Forelimb muscle (tissue), 1 donor: ENCODE measurements at places on chromosomes 1 and 21.

DNA sequence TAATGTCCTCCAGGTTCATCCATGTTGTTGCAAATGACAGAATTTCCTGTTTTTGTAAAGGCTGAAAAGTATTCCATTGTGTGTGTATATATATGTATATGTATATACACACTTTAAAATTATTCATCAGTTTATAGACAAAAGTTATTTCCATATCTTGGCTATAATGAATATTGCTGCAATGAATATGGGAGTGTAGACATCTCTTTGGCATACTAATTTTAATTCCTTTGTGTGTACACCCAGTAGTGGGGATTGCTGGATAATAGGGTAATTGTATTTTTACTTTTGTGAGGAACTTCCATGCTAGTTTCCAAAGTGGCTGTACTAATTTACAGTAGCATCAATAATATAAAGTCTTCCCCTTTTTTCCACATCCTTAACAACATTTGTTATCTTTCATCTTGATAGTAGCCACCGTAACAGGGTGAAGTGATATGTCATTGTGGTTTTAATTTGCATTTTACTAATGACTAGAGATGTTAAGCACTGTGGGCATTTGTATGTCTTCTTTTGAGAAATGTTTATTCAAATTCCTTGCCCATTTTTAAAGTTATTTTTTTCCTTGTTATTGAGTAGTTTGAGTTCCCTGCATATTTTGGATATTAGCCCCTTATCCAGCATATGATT, 243.0 kb downstream of the PDE4B start:
- no peak for DNase-seq

- no peak for DNase-seq
These were observed 20.6 kb upstream of the LRRN2 start for GRCh38 chr1:204705888-204706837.

GRCh38 chr1:41408691-41409090, 47.5 kb downstream of the FOXO6 start:
- DNase-seq, result no peak

- no peak for DNase-seq
These were observed 235.2 kb downstream of the FGGY start for GRCh38 chr1:59532102-59532501.

GRCh38 chr1:184028854-184029623, 8.5 kb downstream of the COLGALT2 start:
- no peak for DNase-seq

DNA sequence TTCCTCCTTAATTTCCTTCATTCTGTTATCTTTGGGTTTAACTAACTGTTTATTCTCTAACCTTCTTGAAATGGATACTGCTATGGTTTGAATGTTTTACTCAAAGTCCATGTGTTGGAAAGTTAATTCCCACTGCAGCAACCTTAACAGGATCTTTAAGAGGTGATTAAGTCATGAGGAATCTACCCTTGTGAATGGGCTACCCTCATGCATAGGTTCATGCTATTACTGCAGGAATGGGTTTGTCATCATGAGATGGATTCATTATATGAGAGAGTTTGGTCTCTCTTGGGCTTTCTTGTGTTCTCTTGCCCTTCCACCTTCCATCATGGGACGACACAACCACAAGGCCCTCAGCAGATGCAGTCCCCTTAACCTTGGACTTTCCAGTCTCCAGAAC, 516.9 kb downstream of the ADGRL2 start:
- DNase-seq, result no peak

DNA sequence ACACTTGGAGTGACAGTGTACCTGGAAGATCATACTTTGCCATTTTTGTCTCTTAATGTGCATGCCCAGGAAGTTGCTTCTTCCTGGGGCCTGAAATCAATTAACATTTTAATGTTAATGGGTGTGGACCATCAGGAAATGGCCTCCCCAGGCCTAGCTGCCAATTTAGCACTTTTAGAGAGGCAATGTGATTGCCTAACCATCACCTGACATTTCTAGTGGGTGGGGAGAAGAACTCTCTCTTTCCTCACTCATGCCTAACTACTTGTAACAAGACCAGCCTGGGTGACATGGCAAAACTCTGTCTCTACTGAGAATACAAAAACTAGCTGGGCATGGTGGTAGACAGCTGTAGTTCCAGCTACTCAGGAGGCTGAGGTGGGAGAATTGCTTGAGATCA, 549.0 kb upstream of the RGS18 start:
- no peak for DNase-seq

DNA sequence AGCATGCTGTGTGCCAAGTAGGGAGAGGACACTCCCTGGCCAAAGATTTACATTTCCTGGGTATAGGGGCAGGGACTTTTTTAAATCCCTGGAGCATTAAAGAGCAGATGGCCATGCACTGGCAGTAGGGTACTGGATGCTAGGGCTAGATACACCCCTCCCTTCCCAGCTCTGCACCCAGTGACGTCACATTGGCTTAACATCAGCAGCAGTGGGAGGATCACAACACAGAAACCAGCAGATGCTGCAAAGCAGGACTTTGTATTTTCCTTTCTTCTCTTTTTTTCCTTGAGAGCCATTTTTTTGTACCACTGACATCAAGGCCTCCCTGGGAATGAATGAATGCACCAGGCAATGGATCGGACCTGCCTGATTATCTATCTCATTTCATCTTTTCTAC, 243.0 kb downstream of the KAZN start:
- no peak for DNase-seq

DNA sequence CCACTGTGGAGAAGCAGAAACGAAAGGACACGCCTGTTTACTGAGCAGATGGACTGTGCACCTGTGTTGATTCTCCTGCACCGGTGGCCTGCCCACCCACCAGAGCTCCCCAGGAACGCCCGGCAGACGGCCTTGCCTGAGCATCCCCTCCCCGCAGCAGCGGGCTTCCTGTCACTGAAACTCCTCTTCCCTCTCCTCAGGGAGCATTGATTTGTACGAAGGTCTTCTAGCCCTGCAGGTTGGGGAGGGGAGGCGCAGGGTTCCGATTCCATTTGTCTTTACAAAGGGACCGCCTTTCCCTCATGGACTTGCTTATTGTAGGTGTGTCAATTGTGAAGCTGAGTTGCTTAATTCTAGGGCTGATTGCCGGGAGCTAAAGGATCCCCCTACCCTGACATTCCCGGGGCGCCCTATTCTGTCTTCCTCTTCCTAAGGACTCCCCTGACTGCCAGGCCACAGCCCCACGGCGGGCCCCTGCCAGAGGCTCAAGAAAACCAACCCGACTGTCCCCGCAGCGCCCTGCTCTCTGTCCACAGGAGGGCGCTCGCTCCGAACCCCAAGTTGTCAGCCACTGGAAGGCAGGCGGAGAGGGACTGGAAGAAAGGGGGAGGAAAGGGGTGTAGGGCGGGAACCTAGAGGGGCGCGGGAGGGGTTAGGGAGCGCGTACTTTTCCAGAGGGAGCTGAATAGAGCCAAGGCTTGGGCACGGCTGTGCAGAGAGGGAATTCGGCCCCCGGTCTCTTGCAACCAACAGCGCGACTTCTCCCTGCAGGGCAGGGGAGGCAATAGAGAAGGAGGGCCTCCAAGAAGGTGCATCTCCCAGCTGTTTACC, 2.8 kb downstream of the S100A6 start:
- DNase-seq, result no peak

DNA sequence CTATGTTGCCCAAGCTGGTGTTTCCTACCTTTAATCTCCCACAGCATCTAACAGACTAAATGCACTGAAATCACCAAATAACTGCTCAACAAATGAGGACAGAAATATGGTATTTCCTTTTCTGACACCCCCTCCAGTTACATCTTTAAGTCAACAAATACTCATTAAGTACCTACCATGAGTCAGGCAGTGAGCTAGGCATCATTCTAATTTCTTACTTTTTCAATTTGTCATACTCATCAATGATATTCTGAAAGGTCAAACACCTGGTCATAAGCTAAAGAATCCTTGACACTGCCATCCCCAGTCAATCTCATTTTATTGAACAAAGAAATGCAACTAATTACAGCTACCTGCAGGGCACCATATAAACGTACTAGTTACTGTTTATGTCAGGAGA, 36.6 kb downstream of the LUZP1 start:
- DNase-seq, result no peak

DNA sequence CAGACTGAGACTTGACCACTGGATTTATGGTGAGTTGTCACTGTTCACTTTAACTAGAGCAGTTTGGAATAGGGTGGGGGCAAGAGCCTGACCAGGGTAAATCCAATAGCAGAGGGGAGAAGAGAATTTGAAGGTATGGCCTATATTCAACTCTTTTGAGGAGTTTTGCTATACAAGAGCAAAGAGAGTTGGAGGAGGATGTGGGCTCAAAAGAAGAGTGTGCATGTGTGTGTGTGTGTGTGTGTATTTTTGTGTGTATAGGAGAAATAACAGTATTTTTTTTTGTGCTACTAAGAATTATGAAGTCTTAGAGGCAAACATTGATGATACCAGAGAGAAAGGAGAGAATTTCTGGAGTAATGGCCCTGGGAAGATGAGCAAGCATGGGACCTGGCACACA, 164.8 kb upstream of the JUN start:
- DNase-seq, result no peak

- no peak for DNase-seq
These were observed 310.6 kb downstream of the DISC1 start for GRCh38 chr1:231936983-231937775.

GRCh38 chr21:34147792-34148418, 74.5 kb downstream of the MRPS6 start:
- DNase-seq, result no peak

DNA sequence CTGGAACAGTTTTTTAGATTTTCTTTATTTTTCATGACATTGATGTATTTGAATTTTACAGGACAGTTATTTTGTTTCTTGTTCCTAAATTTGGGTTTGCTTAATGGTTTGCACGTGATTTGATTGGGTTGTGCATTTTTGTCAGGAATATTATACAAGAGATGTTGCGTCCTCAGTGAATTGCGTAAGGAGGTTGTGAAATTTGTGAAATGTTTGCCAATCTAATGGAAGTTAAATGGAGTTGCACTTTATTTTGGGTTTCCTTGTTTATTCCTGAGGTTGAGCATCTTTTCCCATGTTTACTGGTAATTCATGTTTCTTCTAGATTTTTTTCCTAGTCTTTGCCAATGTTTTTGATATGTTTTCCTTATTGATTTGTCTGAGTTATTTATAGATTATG, 19.9 kb downstream of the ZNF648 start:
- no peak for DNase-seq

DNA sequence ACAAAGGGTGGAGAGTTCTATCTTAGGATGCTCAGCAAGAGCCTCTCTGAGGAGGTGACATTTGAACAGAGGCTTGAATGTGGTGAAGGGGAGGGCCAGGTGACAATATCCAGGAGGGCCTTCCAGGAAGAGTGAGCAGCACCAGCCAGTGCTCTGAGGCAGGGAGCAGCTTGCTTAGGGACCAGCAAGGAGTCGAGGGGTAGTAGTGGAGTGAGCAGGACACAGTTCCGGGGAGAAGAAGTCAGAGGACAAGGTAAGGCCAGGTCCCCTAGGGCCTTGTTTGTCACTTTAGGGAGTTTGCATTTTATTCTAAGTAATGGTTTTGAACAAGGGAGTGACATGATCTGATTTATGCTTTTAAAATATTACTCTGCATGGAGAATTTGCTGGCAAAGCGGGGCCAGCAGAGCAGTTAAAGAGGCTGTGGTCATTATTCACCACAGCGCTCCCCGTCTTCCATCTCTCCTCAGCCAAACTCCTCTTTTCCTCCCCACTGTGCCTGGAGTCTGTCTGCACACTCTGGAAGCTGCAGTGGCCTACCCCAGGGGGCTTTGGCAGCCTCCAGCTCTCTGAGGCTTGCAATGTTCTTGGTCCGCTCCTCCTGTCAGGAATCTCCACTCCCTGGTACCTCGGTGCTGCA, 17.0 kb upstream of the CSF1 start:
- DNase-seq, result no peak
